Endothelial cell of umbilical vein (primary cell): ENCODE measurements at places on chromosomes 1 and 21. TPM values are rescaled to one million over a fixed set of nuclear protein-coding genes. Genes with fewer than 3 reads are reported as not detected.

DNA sequence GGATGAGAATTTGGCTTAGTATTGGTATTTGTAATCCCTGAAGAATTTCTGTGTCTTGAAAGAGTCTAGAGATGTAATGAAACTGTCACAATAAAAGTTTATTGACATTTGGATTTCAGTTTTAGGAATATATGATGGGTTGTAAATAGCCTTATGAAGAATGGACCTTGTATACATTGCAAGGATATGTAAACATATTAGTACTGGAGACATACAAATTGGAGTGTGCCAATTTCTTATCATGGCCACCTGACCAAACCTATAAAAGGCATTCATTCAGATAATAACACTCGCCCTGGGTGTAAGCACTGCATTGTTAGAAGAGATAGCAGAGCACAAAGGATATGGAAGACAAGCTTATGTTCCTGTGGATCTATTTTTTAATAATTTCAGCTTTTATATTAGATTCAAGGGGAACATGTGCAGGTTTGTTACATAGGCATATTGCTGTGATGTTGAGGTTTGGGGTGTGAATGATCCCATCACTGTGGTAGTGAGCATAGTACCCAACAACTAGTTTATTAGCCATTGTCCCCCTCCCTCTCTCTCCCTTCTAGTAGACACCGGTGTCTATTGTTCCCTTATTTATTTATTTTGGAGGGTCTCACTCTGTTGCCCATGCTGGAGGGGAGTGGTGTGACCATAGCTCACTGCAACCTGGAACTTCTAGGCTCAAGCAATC is 8.6 kb downstream of the S1PR1 start:
- peaks cover 2% of the 10 kb centered on the region for H3K36me3 ChIP-seq
- H3K4me1 ChIP-seq: peaks cover 47% of the 10 kb centered on the region
- no peak overlapping the region for H3K4me3 ChIP-seq
- no peak for DNase-seq
- H3K27me3 ChIP-seq: no peaks in the 10 kb centered on the region

- no peaks in the 10 kb centered on the region for H3K4me1 ChIP-seq
- DNase-seq: no peak
- no peak overlapping the region for H3K27ac ChIP-seq
- no peaks in the 10 kb centered on the region for H3K36me3 ChIP-seq
- H3K4me3 ChIP-seq: no peak overlapping the region
- peaks cover 23% of the 10 kb centered on the region for H3K27me3 ChIP-seq
Measured at GRCh38 chr21:41506611-41507520, 1.1 kb downstream of the TMPRSS2 start.

The HSF2BP gene
- 0.55 and 0.67 TPM in 2 replicates for total RNA-seq

The LDLRAD1 gene
- total RNA-seq: not detected in 2 replicates

The CAMK2N1 gene
- total RNA-seq: 11.9 and 18.3 TPM in 2 replicates

DNA sequence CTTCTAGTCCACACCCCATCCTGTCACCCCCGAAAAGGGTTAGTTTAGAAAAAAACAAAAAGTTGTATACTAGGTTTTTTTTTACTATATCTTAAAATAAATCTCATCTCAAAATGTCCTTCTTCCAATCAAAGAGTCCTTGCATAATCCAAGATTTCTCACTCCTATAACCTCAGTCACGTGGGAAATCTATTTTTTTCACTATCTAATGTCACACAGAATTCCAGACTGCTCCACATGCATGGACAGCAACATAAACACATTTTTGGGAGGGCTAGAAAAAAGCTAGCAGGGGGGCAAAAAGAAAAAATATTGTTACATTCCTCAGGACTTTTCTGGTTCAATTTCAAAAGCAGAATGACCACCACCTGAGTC is 39.3 kb downstream of the TGFBR3 start:
- no peak overlapping the region for H3K4me3 ChIP-seq
- no peaks in the 10 kb centered on the region for H3K36me3 ChIP-seq
- peaks cover 19% of the 10 kb centered on the region for H3K4me1 ChIP-seq
- H3K27ac ChIP-seq: no peak overlapping the region

DNA sequence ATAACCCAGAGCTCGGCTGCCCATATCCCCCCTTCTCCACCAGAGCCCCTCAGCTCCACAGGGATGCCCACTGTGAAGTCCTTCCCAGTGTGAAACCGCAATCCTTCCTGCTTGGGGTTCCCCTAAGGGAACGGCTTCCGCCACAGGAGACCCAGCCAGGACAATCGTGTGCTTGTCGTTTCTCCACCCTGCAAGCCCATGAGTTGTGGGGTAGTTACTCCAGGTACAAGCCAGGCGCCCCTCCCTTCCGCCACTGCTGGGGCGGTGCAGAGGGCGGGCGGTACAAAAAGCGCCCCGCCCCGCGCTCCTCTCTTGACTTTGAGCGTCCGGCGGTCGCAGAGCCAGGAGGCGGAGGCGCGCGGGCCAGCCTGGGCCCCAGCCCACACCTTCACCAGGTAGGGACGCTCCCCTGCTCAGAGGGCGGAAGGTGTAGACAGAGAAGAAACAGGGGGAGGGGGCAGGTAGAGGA is at the start of gene TINAGL1:
TSS of gene TINAGL1 (plus strand) at position 315 of the 469 bp plus-strand sequence. CDS start 634 bp downstream, outside the sequence.
- H3K27ac ChIP-seq: peak within 1 kb of the TSS; percentile 88
- H3K27me3 ChIP-seq: no peaks in the 10 kb centered on the region
- peak within 1 kb of the TSS; percentile 87 for H3K4me3 ChIP-seq

DNA sequence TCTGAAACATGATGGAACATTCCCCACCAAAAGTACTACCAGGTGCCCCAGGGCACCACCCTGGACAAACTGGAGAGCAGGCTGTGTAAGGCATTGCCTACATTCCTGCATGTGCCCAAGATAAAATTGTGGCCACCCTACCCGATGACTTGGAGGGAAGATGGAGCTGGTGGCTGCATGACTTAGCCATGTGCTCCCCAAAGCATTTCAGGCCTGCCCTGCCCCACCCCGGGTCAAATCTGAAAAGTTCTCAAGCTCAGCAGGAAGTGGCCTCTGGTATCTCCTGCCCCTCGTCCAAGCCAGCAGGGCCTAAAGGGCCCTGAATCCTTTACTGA is 8.5 kb downstream of the CD2 start:
- H3K36me3 ChIP-seq: no peaks in the 10 kb centered on the region
- H3K27ac ChIP-seq: no peak overlapping the region
- no peaks in the 10 kb centered on the region for H3K27me3 ChIP-seq

The AMY1A gene
- total RNA-seq: not detected in 2 replicates

The OR2L13 gene
- total RNA-seq: not detected in 2 replicates

GRCh38 chr1:156667610-156667967 is 9.6 kb downstream of the NES start:
- no peaks in the 10 kb centered on the region for H3K27me3 ChIP-seq
- no peak for DNase-seq
- no peaks in the 10 kb centered on the region for H3K36me3 ChIP-seq
- no peak overlapping the region for H3K4me3 ChIP-seq
- no peak overlapping the region for H3K27ac ChIP-seq

GRCh38 chr1:109927911-109928321 is 17.3 kb downstream of the CSF1 start:
- no peak overlapping the region for H3K27ac ChIP-seq
- DNase-seq: peak; percentile 62
- no peaks in the 10 kb centered on the region for H3K27me3 ChIP-seq
- no peak overlapping the region for H3K4me3 ChIP-seq

GRCh38 chr1:36988741-36989193 is 45.5 kb downstream of the GRIK3 start:
- no peak overlapping the region for H3K4me3 ChIP-seq
- H3K27me3 ChIP-seq: no peaks in the 10 kb centered on the region
- no peaks in the 10 kb centered on the region for H3K4me1 ChIP-seq
- no peak overlapping the region for H3K27ac ChIP-seq
- no peak for DNase-seq
- H3K36me3 ChIP-seq: no peaks in the 10 kb centered on the region

- H3K4me3 ChIP-seq: no peak overlapping the region
- no peaks in the 10 kb centered on the region for H3K27me3 ChIP-seq
- no peaks in the 10 kb centered on the region for H3K36me3 ChIP-seq
- H3K27ac ChIP-seq: no peak overlapping the region
- DNase-seq: no peak
Measured at GRCh38 chr21:45430521-45431501, 25.8 kb downstream of the COL18A1 start.

DNA sequence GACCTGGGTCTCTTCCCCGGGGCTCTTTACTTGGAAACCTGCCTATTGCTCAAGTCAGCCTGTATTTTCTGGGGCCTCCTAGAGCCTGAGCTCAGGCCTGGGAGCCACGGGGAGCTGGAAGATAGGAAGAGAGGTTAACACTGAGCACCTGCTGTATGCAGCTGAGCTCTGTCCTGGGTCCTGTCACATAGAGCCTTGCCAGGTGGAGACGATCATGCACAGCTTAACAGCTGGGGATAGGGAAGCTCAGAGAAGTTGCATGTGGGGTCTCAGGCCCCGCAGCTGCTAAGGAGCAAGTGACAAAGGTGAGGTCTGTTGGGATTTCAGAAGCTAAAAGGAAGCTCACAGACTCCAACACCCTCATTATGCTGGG is 127.4 kb upstream of the TMEM51 start:
- H3K27me3 ChIP-seq: no peaks in the 10 kb centered on the region
- H3K36me3 ChIP-seq: no peaks in the 10 kb centered on the region
- no peak overlapping the region for H3K27ac ChIP-seq
- no peak overlapping the region for H3K4me3 ChIP-seq
- DNase-seq: no peak

DNA sequence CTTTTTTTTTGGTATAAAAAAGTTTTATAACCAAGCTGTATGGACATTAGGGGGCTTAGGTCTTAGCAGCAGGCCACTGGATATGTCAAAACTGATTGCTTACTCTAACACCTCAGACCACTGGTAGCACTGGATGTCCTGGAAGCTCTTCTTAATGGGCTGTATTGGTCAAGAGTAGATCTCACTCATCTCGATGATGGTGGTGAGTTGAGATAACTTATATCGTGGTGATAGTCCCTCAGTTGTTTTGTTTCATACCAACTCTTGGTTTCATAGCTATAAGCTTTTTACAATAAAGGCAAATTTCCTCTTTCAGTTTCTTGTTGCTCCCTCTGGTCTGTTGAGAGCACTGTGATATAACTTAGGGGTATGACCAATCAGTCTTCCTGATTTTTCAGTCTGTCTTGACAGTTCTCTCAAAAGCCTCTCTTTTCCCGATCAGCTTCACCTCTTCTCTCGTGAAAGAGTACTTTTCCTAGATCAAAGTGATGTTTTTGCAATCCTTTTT is 9.7 kb upstream of the AGO1 start:
- no peaks in the 10 kb centered on the region for H3K27me3 ChIP-seq
- no peak overlapping the region for H3K4me3 ChIP-seq
- H3K36me3 ChIP-seq: no peaks in the 10 kb centered on the region
- DNase-seq: no peak
- no peaks in the 10 kb centered on the region for H3K4me1 ChIP-seq

The LYST gene
- total RNA-seq: 8.9 and 9.6 TPM in 2 replicates

The GPR37L1 gene
- total RNA-seq: not detected in 2 replicates

- no peak for DNase-seq
- peaks cover 29% of the 10 kb centered on the region for H3K4me1 ChIP-seq
- peak overlapping the region; percentile 71 for H3K27ac ChIP-seq
Measured at GRCh38 chr1:228166170-228166936, 749 bp downstream of the IBA57 start.

- peak; percentile 7 for DNase-seq
- no peak overlapping the region for H3K4me3 ChIP-seq
- no peaks in the 10 kb centered on the region for H3K4me1 ChIP-seq
- no peaks in the 10 kb centered on the region for H3K36me3 ChIP-seq
- H3K27me3 ChIP-seq: no peaks in the 10 kb centered on the region
Measured at GRCh38 chr1:229318056-229318455, 24.8 kb downstream of the CCSAP start.

DNA sequence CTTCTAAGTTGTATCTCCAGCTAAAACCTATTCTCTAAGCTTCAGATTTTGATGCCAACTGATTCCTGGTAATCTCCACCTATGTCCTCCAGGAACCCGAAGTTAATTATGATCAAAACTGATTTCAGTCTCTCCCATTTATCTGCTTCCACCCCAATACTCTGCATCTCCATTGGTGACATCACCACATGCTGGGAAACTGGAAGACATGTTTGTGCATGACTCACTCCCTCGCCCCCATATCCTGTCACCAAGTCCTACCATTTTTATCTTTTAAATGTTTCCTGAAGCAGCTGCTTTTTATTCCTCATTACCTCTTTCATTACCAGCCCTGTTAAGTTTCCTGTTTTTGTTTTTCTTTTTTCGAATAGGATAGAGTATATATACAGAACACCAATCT is 228.5 kb downstream of the LRRC40 start:
- H3K27ac ChIP-seq: peak overlapping the region; percentile 41
- no peak overlapping the region for H3K4me3 ChIP-seq
- H3K27me3 ChIP-seq: no peaks in the 10 kb centered on the region
- peak; percentile 73 for DNase-seq
- H3K36me3 ChIP-seq: no peaks in the 10 kb centered on the region

GRCh38 chr1:37423810-37424209 is 50.6 kb upstream of the ZC3H12A start:
- no peaks in the 10 kb centered on the region for H3K36me3 ChIP-seq
- no peaks in the 10 kb centered on the region for H3K27me3 ChIP-seq
- DNase-seq: no peak
- H3K4me1 ChIP-seq: no peaks in the 10 kb centered on the region
- H3K4me3 ChIP-seq: no peak overlapping the region
- H3K27ac ChIP-seq: no peak overlapping the region

The MUL1 gene
- total RNA-seq: 23.9 and 28.3 TPM in 2 replicates

- H3K4me3 ChIP-seq: peak overlapping the region; percentile 95
- peak overlapping the region; percentile 89 for H3K27ac ChIP-seq
- H3K27me3 ChIP-seq: no peaks in the 10 kb centered on the region
Measured at GRCh38 chr1:112956544-112957132, 642 bp upstream of the SLC16A1 start.

DNA sequence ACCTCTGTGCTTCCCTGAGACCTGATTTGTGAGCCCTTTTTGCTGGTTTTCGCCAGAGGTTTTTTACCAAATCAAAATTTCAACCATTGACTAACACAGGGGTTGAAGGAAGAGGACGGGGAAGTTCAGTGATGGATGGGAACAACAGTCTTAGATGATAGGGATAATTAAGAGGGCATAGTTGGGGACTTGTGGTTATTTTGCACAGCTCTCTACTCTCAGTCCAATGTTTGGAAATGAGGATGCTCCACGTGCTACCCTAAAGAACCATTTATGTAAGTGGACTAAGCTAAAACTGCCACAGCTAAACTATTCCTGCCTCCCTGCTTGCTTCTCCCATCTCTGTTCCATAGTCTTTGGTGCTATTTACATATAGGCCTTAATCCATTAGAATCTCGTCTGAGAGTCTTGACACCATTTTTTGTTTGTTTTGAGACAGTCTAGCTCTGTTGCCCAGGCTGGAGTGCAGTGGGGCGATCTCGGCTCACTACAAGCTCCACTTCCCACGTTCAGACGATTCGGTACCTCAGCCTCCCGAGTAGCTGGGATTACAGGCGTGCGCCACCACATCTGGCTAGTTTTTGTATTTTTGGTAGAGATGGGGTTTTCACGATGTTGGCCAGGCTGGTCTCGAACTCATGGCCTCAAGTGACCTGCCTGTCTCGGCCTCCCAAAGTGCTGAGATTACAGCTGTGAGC is 684 bp upstream of the MCL1 start:
- no peaks in the 10 kb centered on the region for H3K27me3 ChIP-seq
- no peaks in the 10 kb centered on the region for H3K36me3 ChIP-seq
- no peak for DNase-seq
- peak overlapping the region; percentile 70 for H3K4me3 ChIP-seq
- H3K4me1 ChIP-seq: peaks cover 19% of the 10 kb centered on the region
- H3K27ac ChIP-seq: peak overlapping the region; percentile 98

- H3K27ac ChIP-seq: no peak overlapping the region
- H3K4me1 ChIP-seq: no peaks in the 10 kb centered on the region
- H3K4me3 ChIP-seq: no peak overlapping the region
- peaks cover 22% of the 10 kb centered on the region for H3K27me3 ChIP-seq
- no peak for DNase-seq
Measured at GRCh38 chr1:202247104-202247503, 53.5 kb downstream of the LGR6 start.

The FAM78B gene
- total RNA-seq: not detected in 2 replicates
